ENCODE measurements at places on chromosomes 13 and 19. TPM values are rescaled to one million over a fixed set of nuclear protein-coding genes. Genes with fewer than 3 reads are reported as not detected.

DNA sequence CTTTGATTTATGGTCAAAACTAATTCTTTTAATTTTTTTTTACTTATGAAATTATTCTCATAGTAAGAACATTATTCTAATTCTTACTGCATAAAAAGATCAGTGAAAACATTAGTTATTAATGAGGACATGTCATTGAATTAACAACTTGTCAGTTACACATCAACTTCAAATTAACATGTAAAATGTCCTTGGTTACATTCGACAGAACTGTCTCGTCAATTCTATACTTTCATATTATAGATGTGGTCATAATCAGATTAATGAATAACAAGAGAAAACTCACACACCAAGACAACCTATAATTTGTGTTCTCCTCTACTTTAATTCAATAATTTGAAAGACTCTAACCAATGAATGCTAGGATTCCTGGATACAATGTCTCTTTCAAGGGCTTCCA, 66.7 kb downstream of the KATNAL1 start:
- DNase-seq = no peak

DNA sequence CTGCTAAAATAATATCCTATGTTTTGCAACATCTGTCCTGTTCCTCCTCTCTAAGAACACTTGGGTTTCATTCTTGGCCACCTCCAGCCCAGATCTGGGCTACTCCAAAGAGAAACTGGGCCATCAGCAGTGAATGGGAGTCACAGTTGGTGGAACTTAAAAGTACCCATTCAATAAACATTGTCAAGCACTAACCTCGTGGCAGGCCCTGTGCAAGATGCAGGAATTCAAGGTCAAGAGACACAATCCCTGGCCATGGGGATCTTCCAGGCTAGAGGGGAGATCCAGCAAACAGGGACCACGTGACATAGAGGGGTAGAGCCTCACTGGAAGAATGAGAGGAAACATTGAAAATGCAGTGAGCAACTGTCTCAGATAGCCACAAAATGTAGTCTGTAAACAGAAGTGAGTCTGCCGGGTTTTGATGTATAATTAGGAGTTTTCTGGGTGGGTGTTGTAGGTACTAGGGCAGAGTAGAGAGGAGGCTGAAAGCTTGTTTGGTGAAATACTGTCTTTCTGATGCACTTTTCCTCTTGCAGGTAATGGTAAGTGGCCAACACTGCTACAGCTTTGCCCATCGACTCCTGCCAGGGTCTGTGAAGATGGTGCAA, 14.8 kb upstream of the EID2 start:
- DNase-seq = no peak

DNA sequence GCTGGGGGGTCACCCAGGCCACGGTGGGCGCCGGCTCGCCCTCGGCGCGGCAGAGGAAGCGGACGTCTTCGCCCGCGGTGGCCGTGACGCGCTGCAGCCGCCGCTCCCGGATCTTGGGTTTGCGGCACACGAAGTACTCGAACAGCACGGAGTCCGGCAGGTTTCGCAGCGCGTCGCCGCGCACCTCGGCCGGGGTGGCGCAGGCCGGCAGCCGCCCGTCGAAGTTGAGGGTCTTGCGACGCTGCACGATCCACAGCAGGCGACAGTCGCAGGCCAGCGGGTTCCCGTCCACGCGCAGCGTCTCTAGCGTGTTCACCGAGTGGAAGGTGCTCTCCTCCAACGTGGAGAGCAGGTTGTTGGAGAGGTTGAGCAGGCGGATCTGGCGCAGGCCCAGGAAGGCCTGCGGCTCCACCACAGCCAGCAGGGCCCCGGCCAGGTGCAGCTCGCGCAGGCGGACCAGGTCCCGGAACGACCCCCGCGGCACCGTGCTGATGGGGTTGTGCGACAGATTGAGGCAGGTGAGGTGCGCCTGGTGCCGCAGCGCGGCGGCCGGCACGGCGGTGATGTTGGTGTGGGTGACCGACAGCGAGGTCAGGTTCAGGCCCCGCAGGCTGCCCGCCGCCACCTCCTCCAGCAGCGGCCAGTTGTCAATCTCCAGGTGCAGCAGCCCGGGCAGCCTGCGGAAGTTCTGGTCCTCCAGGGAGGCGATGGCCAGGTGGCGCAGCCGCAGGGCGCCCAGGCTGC, 8.6 kb upstream of the PEAK3 start:
- DNase-seq = no peak

DNA sequence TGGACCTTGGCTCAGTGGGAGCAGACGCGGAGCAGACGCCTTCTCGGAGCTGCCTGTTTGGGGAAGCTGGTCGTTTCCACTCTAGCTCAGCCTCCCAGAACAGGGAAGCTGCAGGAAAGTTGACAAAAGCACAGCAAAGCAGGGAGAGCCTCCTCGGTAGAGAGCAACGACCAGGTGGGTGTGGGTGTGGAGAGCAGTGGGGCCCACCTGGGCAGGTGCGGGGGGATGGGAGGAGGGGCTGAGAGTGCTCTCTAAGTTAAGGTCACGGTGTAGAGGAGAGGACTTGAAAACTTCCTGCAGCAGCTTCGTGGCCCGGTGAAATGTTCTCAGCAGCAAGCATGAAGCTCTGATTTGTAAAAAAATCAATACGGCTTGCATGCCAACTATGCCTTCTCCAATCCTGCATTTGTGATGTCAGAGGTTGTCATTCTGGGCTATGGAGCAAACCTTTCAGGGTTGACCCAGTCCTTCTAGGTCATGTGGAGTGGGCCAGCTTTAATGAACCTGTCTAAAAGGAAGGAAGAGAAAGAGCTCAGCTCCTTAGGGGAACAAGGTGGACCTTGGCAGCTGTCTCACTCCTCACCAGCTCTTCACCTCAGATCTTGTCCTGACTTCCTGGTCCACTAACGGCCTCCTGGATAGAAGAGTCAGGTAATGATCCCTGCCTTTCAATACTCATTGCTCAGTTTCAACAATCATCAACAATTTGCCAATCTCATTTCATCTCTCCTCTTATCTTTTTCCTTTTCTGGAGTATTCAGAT, 85.8 kb upstream of the UBL3 start:
- DNase-seq = no peak

GPC5 gene
- total RNA-seq = 0.67 TPM

GNG7 gene
- total RNA-seq = 1.8 TPM
